Occipital lobe (tissue), 3 donors: ENCODE measurements at places on chromosomes 1 and 21. TPM values are rescaled to one million over a fixed set of nuclear protein-coding genes. Genes with fewer than 3 reads are reported as not detected.

The FABP3 gene
- 93.1 TPM for total RNA-seq

The CLEC20A gene
- not detected for total RNA-seq

The F13B gene
- total RNA-seq: not detected

The PEX14 gene
- total RNA-seq: 9.2 TPM

The XKR8 gene
- total RNA-seq: 3.4 TPM

The S100A7A gene
- not detected for total RNA-seq

The DIO1 gene
- total RNA-seq: not detected

The LEFTY1 gene
- total RNA-seq: 0.47 TPM

The FAM72A gene
- total RNA-seq: 2.3 TPM

The TNFRSF14 gene
- 2.0 TPM for total RNA-seq

The RIPPLY3 gene
- total RNA-seq: not detected

The TRIM17 gene
- total RNA-seq: 0.78 TPM

The BACE2 gene
- 8.6 TPM for total RNA-seq

The LCE3D gene
- not detected for total RNA-seq

The CHIT1 gene
- not detected for total RNA-seq

The SPRR4 gene
- not detected for total RNA-seq

The HPCAL4 gene
- total RNA-seq: 51.2 TPM

The CADM3 gene
- total RNA-seq: 112 TPM

The MEX3A gene
- 42.4 TPM for total RNA-seq
